ENCODE measurements at places on chromosomes 7 and 10. TPM values are rescaled to one million over a fixed set of nuclear protein-coding genes. Genes with fewer than 3 reads are reported as not detected.

DNA sequence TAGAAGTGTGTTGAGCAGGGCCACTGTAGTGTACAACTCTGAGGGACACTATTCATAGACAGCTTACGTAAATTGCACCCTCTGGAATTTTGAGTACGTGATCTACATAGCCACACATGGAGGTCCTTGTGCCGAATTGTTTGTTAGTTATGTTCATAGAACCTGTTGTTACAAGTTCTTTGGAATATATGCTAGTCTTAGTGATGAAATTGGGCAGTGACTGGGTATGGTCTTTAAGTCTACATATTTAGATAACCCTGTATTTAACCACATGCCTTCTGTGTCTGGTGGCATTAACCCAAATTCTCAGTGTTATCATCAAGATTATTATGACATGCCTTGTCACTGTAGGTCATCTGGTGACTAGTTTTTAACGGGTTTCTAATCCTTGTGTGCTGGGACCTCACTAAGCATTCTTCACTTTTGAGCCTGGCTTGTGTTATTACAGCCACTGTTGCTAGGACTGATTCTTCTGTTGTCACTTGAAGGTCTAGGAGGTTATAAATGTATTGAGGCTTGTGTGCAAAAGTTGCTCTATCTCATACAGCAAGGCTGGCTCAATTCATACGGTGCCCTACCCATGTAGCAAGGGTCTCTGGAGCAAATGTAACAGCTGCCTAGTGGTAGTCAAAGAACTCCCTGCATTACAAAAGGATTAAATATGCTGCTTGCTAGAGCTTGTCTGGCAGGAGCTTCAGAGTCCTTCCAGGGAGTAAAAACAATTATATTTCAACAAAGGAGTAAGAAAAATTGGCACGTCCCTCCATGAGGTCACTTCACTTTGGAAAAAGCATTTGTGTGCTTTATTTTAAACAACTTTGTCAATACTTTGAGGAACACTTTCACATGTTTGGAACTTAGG, 65.4 kb downstream of the CDK14 start:
- peak; percentile 82 for DNase-seq

- DNase-seq = peak; percentile 75
Observed at GRCh38 chr7:35036361-35037171, 719 bp downstream of the DPY19L1 start.

DNA sequence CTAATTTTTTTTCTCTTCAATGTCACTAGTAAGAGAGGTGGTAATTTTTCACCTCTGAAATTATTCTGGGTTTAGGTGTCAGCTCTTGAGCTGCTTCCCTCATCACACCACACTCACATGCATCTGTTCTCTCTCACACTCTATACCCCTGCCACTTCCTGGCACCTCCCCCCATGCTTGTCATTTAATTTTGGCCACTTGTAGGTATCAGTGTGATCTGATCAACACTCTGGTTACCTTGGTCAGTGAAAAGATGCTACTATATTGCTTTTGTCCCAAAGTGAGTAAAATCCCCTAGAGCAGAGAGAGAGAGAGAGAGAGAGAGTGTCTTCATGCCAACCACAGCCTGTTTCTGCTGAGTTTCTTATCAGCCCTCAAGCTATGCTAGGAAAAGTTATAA, 42.5 kb downstream of the STK17A start:
- DNase-seq = no peak

The SPDYE2B gene
- total RNA-seq = not detected

The CFAP70 gene
- total RNA-seq = 1.8 TPM

The POU6F2 gene
- not detected for total RNA-seq

Data from tongue (tissue), 3 donors.